ENCODE measurements at places on chromosomes 4 and X. TPM values are rescaled to one million over a fixed set of nuclear protein-coding genes. Genes with fewer than 3 reads are reported as not detected.

GRCh38 chrX:72573158-72573511, 492 bp upstream of the HDAC8 start:
- DNase-seq: no peak

DNA sequence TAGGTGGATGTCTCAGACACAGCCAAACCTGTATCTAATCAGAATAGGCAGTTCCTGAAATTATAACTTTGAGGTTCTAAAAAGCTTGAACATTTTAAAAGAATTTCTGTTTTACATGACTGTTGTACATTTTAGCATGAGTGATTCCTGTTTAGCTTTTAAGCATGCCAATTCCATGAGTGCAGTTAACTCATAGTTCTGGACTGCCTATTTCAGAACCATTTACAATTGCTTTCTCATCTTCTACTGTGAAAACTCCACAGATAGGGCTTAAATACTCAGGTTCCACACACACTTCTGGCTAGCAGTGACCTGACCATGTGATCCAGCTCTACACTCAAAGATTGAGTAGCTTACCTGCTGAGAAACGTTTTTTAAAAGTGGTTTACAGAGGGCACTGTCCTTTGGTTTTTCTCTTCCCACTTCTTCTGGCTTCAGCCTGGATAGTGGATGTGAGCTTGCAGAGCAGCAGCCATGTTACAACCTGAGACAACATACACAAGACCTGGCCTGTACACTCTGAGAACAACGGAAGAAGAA, 280.8 kb downstream of the ANKRD50 start:
- DNase-seq: no peak

Gene CRMP1
- total RNA-seq: not detected

- peak; percentile 65 for DNase-seq
These were observed 81.2 kb downstream of the SPRY1 start for GRCh38 chr4:123477711-123478209.

DNA sequence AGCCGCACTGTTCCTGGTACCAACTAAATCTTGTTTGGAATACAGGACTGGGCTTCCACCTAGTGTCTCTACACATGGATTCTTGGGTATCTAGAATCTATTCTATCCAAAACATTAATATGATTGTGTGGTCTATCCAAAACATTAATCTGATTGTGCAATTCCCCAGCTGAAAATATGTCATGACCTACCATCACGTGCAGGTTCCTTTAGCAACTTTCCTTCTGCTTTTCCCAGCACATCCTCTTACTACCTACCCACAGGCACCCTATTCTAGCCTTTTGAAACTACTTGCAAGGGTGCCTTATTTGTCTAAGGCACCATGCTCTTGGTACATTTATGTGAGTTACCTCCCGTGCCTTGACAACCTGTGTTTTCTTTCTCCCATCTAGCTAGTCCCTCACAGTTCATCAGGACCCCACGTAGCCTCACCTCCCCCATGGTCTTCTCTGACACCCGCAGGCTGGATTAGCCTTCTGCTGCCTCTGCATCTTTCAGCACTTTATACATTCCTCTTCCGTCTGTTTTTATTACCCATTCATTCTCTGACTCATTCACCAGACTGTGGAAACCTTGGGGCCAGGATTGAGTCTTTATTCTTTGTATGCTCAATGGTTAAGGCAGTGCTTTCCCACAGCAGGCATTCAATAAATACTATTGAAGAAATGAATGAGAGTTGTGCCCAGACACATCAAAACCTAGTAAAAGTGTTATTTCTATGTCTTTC, 88.8 kb upstream of the FAM9B start:
- no peak for DNase-seq

- no peak for DNase-seq
These were observed 193.9 kb upstream of the RPL34 start for GRCh38 chr4:108426493-108426892.

DNA sequence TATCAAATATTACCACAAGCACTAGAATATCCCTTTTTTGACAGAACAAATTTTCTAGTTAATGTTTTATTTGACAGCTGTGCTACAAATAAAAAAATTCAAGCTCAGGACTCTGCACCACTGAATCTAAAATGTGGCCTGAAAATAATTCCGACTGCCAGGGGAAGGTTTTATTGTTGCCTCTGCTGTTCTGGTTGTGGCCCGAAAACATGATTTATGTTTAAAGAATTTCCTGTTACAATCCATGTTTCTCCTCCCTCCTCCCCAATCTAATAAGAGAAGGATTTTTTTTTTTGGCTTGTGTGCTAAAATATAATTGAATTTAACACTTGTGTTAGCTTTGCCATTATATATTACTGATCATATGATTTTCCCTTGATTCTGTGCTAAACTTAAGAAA, 227.8 kb downstream of the DCLK2 start:
- DNase-seq: no peak

Gene TLL1
- not detected for total RNA-seq

DNA sequence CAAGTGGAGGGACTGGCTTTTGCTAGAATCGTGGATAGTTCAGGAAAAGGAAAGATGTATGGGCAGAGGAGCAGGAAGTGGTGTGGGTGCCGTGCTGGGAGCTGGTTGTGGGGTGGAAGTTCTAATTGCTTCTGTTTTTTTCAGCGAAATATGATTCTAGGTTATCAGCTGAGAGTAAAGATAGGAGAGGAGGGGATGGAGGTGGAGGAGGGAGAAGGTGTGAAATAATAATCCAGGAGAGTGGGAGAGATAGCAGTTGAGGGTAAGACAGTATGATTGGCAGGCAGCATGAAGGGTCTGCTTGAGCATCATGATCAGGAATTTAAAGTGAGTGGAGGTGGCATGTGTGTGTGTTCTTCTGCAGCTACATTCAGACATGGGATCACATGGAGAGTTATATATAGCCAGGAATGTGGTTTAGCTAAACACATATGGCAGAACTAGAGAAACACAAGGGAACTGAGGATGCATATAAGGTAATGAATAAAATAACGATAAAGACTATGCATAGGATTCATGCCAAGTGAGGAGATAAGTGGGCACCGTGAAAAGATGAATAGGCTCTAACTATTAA, 133.7 kb downstream of the ANK2 start:
- no peak for DNase-seq

DNA sequence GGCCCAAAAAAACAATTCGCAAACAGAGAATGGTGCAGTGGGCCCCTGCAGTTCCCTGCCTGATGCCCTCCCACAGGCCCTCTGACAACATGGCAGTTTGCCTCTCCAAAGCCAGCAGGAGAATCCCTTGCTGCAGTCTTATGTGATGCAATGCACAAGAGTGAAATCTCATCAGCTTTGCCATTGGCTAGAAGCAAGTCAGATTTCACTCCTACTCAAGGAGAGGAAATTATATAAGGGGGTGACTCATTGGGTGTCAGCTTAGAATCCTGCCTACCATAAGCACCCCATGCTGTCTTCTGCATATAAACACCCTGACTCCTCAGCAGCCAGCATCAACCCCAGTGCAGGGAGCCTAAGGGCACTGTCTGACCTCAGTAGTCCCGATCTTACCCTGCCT, 157.3 kb upstream of the LDB2 start:
- DNase-seq: no peak

DNA sequence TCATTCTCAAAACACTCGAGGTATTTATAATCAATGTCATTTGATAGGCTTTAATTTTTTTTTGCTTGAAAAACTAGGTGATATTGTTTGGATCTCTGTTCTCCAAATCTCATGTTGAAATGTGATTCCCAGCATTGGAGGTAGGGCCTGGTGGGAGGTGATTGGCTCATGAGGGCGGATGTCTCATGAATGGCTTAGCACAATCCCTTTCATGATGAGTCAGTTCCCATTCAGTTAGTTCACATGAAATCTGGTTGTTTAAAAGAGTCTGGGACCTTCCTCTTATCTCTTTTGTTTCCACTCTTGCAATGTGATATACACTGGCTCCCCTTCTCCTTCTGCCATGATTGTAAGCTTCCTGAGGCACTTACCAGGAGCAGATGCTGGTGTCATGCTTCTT, 638.7 kb downstream of the DMD start:
- no peak for DNase-seq

DNA sequence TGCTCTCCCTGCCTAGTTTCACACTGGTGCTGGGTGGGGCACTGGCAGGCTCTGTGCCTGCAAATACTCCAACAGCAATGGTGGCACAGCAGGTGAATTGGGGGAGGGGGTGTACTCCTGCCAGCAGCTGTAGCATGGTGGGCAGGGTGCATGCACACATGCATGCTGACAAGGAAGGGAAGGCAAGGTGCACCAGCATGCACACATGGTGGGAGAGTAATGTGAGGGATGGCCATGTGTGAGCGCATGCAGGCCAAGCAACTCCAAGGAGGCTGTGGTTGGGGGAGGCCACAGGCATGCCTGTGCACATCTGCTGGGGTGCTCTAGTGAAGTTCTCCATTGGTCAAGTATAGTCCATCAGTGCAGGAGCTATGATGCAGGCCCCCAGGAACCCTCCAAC, 54.5 kb upstream of the INPP4B start:
- DNase-seq: no peak

Gene SYTL5
- not detected for total RNA-seq

DNA sequence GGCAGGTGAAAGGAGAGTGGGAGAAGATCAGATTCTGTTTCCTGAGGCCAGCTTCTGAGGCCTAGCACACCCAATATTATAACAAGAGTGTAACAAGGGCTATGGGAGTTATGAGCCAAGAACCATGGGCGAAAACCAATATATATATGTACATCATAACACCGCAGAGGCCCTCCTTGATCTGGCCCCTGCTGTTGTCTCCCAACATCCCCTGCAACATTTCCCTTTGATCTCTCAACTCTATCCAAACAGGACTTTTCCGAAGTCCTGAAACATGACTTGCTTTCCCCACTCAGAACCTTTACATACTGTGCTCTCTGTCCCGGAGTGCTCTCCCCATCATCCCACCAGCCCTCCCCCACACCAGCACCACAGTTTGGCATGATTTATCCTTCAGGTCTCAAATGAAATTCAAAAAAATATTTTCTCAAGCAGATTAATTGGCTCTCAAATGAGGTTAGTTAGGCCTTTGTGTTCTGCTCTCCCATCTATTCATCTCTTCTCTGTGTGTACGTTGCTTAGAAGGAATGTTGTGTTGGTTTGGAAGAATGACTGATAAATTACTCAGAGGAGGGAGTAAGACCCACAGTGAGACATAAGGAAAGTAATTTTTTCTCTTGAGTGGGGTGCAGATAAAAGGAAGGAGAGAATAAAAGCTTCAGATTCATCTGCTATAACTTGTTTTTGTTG, 58.1 kb upstream of the SMIM10 start:
- DNase-seq: no peak

Gene TCEAL1
- 6.1 TPM for total RNA-seq

GRCh38 chrX:9403374-9403773, 61.5 kb upstream of the TBL1X start:
- no peak for DNase-seq

GRCh38 chr4:8044244-8044643, 104.6 kb upstream of the AFAP1 start:
- DNase-seq: no peak

Gene SSX2
- total RNA-seq: not detected

Gene NUDT11
- total RNA-seq: 3.0 TPM

Gene TEC
- total RNA-seq: 2.2 TPM

- DNase-seq: peak; percentile 71
These were observed 46.6 kb downstream of the CCNG2 start for GRCh38 chr4:77203380-77204197.

- DNase-seq: no peak
These were observed 107.2 kb downstream of the SPRY1 start for GRCh38 chr4:123503698-123504363.

DNA sequence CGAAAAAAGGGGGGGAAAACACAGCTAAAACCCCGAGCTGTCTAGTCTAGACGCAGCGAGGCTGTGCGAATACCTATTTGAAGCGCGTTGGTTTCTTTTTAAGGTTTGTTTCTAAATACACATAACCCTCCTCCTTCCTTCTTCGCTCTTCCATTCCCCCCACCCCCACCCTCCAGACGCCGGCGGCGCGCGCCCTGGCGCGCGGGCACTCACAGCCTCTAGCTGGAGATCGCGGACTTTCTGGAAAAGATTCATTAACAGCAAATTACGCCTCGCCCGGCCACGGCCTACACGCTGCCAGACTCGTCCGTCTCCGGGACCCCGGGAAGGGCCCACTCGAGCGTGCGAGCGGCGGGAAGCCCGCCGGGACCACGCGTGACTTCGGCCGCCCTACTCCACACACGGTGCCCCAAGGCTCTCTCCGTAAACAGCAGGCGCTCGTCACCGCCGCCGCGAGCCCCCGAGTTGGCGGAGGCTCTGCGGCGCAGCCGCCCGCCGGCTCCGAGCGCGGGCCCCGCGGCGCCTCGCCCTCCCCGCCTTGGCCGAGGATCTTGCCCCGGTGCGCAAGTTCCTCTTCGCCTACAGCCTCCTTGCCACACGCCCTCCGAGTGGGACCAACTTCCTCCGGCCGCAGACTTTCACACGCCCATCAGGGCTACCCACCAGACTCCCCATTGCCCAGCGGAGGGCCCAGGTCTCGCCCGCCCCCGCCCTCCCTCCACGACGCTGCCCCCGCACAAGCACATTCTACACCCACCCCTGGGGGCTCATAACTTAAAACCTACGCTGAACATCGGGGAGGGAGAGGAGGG, 2.0 kb downstream of the BCOR start:
- DNase-seq: peak; percentile 34

DNA sequence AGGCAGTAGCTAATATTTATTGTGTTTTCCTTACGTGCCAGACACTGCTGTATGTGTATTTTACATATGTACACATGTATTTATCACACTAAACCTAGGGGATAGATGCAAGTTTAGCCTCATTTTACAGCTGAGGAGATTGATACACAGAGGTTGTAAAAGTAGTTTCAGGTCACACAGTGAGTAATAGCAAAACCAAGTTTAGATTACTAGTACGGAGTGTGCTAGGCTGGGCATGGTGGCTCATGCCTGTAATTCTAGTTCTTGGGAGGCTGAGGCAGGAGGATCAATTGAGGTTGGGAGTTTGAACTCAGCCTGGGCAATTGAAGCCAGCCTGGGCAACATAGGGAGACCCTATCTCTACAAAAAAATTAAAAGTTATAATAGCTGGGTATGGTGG, 701.1 kb upstream of the ATOH1 start:
- DNase-seq: no peak

- no peak for DNase-seq
These were observed 69.4 kb upstream of the GPR78 start for GRCh38 chr4:8510611-8511285.

DNA sequence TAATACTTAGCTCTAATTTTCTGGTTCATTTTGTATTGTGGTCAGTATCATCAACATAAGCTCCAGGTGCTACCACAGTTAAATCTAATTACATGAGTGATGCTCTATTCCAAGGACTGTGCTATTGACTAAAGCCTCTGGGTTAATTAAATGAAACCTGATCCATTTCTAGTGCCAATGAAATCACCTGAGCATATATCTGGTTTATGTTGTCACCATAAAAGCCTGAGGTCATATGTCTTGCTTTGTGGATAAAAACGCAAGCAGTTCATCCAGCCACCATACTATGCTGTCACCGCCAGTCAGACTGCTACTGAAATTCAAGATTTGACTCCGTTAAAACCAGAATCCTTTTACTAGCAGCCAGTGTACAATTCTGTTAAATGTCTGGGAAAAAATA, 64.2 kb upstream of the ZNF518B start:
- DNase-seq: no peak

Gene TSR2
- total RNA-seq: 42.2 TPM

All from activated T-cell treated with anti-CD3 and anti-CD28 coated beads, Interleukin-2, amount 50 U/mL, for 72 hours (primary cell).